Upper lobe of left lung (tissue), 6 donors: ENCODE measurements at places on chromosomes 5 and 9. TPM values are rescaled to one million over a fixed set of nuclear protein-coding genes. Genes with fewer than 3 reads are reported as not detected.

Gene FCN2
- not detected for total RNA-seq

Gene NUDCD2
- total RNA-seq, result 8.5 TPM

Gene EXOC3
- 149 TPM for total RNA-seq

Gene CDC25C
- not detected for total RNA-seq

Gene ADRA1B
- total RNA-seq, result 4.0 TPM
